T follicular helper cell (primary cell): ENCODE measurements at places on chromosomes 5 and 9.

GRCh38 chr5:113900816-113901215 lies 387.3 kb downstream of the YTHDC2 start:
- DNase-seq: no peak

- no peak for DNase-seq
These were observed 175.1 kb upstream of the PITX1 start for GRCh38 chr5:135208903-135209721.

DNA sequence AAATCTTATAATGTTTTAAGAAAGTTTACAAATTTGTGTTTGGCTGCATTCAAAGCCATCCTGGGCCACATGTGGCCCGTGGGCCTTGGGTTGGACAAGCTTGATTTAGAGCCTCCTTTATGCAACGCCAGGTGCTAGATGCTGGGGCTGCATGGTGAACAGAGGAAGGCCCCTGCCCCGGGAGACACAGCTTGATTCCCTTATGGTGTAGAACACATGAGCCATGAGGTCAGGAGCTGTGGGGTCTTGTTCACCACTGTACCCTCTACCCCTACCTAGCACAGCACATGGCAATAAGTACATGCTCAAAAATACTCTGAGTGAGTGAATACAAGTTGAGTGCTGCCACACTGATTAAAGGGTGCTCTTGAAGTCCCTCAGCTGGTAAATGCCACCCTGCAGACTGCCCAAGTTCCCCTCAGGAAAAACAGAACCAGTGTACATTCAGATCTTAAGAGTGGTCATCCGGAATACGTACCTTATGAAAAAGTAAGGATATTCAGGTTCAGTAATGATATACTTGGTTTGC lies 71.9 kb downstream of the ARRDC3 start:
- DNase-seq: no peak

DNA sequence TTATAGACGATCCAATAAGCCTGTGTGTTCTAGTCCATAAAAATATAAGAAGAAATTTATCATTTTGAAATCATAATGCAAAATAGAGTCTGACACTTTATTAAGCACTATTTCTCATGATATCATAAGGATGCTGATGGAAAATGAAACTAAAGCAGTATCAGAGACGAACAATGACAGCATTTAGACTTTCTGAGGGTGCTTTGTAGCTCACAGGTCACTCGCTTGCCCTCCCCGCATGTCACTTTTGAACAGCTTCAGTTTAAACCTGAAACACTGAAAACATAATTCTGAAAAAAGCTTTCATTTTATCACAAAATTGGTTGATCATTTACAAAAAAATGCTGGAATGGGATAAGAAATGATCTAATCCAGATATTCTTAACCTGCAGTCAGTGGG lies 247.1 kb downstream of the EBF1 start:
- DNase-seq: no peak

- no peak for DNase-seq
These were observed 149.1 kb upstream of the KLF4 start for GRCh38 chr9:107638521-107639310.

DNA sequence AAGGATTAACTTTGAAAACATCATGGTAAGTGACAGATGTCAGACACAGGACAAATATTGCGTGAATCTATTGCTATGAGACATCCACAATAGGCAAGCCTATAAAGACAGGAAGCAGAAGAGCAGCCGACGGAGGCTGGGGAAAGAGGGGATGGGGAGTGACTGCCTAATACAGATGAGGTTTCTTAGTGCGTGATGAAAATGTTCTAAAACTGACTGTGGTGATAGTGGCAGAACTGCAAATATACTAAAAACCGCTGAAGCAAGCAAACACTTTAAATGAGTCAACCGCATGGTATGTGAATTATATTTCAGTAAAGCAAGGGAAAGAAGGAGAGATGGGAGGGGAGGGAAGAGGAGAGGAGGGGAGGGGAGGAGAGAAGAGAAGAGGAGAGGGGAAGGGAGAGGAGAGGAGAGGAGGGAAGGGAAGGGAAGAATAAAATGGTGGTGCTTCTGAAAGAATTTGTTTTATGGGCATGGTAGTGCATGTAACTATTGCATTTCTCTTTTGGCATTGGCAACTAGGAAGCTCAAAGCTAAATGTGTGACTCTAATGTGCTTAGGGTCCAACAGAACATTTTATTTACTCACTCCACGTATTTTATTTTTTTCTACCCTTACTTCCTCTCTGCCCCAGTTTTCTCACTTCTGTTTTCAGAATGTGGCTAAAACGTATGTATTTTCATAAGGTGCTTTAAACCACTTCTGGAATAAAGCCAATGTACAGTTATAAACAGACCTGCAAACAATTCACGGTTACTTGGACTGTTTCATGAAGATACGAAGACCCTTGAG lies 21.3 kb downstream of the AKNA start:
- DNase-seq: no peak

DNA sequence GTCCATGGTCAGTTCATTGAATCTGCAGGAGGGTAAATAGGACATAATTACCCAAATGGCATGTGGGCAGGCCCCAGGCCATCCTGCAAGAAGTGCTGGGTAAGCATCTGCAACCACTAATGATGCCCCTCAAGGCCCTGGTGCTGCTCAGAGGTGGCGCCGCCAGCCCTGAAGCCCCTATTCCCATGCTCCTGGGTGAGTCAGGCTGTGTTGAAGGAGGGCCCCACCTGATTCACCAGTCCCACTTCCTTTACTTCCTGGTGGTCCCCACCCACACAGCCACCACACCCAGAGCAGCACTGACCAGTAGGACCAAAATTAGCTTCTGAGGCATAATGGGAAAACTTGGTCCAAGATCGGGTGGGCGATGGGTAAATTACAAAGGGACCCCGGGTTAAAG lies 120.4 kb upstream of the SPRY4 start:
- no peak for DNase-seq

DNA sequence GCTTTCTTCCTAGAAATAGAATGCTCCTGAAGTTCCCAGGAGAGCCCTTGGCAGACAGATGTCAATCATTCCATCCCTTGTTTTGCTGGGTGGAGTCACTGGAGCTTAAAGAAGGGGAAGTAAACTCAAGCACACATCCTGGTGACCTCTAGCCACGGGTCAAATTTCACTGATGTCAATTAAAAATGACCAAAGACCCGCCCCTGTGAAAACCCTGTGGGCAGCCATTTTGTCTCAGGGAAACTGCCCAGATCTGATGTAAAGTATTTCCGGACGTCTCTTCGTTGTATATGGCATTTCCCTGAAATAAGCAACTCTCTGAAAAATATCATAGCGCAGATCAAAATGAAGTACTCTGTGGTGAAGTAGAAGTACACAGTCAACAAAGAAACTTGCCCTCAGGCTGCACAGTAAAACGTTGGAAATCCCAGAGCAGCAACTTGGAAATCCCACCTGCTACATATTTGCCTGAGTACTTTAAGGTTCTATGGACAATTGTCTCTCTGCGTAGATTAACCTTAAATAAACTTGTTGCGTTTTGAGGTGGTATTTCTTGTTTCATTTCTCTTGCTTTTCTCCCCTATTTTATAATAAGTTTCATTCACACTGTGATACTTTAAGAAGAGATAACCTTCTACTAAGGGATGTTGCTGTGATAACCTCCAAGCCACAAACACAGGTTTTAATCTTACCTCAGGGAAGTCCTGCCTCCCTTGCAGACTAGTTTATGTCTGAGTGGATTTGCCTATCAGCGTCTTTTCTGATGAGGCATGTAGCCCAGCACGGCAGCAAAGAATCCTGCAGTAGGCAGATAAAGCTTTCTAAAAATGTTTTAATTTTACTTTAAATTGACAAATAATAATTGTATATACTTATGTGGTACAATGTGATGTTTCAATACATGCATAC lies 60.9 kb upstream of the PIP5K1B start:
- no peak for DNase-seq

GRCh38 chr5:34415559-34416198 lies 240.4 kb upstream of the RAI14 start:
- no peak for DNase-seq

DNA sequence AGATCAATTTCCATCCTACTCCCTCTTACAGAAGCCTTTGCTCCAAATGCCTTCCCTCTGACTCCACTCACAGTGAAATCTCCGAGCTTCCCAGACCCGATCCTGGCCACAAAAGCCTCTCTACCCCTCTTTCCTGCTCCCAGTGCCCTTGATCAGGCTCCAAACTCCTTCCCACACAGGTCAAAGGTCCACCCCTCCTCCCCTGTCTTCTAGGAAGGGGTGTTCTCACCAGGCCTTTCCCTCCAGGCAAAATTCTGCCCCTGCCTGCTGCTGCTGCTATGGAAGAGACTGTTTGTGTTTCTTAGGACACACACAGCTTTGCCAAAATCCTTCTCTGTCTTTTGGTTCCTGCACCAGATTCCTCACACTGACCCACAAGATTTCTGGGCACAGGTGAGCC lies 85.8 kb upstream of the ALDH1A1 start:
- DNase-seq: no peak

GRCh38 chr9:97633859-97634490 lies 354 bp downstream of the NCBP1 start:
- DNase-seq: no peak

- DNase-seq: no peak
These were observed 40.9 kb downstream of the UIMC1 start for GRCh38 chr5:176965633-176966032.

DNA sequence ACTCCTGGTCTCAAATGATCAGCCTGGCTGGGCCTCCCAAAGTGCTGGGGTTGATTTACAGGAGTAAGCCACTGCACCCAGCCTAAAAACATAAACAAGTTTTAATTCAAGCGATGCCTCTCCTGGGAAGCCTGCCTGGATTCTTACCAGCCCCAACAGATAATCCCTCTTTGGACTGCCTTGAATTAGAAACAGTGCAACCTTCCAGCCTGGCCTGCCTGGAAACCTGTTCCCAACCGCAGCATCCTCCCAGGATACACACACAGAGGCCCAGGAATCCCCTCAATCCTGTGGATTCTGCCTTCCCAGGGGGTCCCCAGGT lies 19.2 kb downstream of the PTGES start:
- no peak for DNase-seq

DNA sequence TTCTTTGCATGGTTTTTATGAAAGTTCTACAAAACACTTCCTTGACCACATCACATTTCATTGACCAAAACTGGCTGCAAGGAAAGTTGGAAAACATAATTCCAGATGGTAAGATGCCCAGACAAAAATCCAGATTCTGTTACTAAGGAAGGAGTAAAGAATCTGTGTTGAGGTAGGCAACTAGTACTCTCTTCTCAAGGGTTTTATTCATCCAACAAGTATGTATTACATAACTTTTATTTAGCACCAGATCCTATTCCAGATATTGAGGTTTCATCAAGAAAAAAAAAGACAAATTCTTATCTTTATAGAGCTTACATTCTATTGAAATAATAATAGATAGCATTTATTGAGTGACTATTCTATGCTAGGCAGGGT lies 43.2 kb upstream of the UGCG start:
- no peak for DNase-seq

DNA sequence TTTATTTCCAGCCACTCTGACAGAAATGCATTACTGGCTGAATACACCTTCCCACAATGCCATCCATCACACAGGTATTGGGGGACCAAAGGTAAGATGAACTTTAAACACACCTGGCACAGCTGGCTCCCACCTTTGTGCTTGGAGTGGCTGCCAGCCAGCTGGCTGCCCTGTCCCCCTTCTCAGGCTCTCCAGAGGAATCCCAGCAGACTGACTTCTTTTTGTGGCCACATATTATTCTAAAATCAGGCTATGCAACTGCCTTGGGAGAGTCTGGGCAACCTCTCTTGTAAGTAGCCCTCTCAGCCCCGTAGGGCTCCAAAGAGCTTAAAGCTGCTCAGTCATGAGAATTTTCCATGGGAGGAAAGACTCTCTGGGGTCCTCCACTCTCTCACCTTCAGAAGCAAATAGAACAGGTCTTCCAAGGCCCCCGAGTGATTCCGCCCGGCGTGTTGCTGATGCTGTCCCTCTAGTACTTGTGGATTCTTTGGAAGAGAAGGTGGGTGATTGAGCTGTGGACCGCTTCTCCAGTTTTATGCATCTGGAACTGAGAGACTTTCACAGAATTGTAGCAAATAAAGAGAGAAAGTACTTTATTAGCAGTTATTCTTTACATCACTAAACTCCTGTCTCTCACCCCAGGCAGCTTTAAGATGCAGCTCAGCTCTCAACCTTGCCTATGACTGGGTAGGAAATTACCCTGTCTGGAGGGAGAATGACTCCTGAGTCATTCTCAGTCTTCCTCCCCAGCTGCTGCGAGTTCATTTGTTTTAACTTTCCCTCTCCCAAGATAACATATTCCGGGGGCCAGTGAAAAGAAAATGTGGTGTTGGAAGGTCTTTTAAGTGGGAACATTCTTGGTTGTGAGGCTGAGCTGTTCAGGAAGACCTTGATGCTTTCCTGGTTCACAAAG lies 159.4 kb upstream of the PITX1 start:
- DNase-seq: no peak

- no peak for DNase-seq
These were observed 70.0 kb downstream of the GLDC start for GRCh38 chr9:6575324-6576034.

GRCh38 chr5:56200971-56201666 lies 32.0 kb downstream of the ANKRD55 start:
- DNase-seq: peak; percentile 46

- no peak for DNase-seq
These were observed 155.8 kb downstream of the MYO10 start for GRCh38 chr5:16780325-16780724.

- DNase-seq: no peak
These were observed 62.6 kb upstream of the ZNF354B start for GRCh38 chr5:178797101-178797521.

DNA sequence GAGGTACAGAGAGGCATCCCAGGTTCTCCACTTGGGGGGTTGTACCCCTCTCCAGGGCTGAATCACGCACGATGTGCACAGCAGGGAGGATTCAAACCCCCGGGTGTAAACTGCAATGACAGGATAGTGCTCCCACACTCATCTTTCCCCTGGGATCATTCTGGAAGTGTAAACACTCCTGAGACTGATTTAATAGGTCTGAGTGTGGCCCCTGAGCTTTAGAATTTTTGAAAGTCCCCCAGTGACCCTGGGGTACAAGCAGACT lies 16.5 kb downstream of the BICD2 start:
- DNase-seq: no peak

DNA sequence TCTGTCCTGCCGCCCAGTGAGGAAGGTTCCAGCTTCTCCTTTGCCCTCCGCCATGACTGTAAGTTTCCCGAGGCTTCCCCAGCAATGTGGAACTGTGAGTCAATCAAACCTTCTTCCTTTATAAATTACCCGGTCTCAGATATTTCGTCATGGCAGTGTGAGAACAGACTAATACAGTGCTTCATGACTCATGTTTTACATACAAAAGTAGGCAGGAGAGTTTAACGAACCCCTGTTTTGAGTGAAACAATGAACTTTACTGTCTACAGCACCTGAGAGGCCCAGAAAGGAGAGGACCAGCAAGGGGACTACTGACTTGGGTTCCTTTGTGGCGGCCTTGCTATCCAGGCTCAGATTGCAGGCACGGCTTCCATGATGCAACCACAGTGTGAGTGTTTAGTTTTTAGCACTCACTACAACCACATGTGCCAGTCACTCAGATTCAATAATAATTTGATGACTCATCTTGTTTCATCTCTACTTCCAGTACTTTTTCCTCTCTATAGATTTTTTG lies 139.1 kb upstream of the CLINT1 start:
- DNase-seq: no peak
